H9 (cell line): ENCODE measurements at places on chromosomes 1 and 21. TPM values are rescaled to one million over a fixed set of nuclear protein-coding genes. Genes with fewer than 3 reads are reported as not detected.

Gene CD5L
- total RNA-seq = not detected in 2 replicates

Gene OLFML3
- 171 and 176 TPM in 2 replicates for total RNA-seq

Gene KRTAP23-1
- total RNA-seq = not detected in 2 replicates

Gene FCMR
- total RNA-seq = not detected in 2 replicates

Gene TRIM58
- total RNA-seq = 1.7 and 2.0 TPM in 2 replicates

Gene TRPM2
- 0.11 and 0.68 TPM in 2 replicates for total RNA-seq

Gene OR14K1
- not detected in 2 replicates for total RNA-seq

Gene AXDND1
- 0.46 and 0.48 TPM in 2 replicates for total RNA-seq

Gene CRABP2
- 180 and 184 TPM in 2 replicates for total RNA-seq
